ENCODE measurements at places on chromosomes 7 and 10.

DNA sequence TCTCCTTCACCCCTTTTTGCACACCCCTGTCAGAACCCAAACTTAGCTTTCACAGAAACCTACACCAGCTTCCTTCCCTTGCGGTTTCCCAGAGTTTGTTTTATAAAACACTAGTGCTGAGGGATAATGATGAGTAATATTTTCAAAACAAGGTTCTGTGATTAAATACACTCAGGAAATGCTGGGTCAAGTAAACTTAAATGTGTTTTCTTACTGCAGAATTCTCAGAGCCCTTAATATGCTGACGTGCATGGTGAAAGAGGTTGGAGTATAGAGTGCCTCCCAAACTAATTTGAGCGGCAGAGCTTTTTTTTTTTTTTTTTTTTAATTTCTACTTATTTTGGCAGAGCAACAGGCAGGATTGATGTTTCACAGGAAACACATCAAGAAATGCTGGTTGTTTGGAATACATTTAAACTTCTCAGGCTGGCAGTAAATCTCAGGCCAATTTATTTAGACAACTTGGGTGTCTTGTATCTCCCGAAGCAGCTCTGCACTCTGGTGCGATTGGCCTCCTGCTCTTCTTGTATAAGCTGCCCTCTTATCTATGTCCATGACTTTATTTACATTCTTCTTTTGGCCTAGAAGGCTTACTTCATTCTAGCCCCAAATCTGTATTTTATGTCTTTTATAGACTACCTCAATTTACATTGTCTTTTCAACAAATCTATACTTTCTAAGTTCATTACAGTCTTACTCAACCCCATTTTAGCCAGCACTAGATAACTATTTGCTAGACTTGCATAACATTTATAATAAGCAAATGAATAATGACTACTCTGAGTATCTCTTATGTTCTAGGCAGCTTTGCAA is 165.4 kb downstream of the BMPER start:
- DNase-seq: no peak

GRCh38 chr10:7405637-7406036 is 5.2 kb downstream of the SFMBT2 start:
- DNase-seq: no peak

- DNase-seq: no peak
These were observed 116.7 kb downstream of the SMURF1 start for GRCh38 chr7:99027241-99027640.

- DNase-seq: no peak
These were observed 150.4 kb downstream of the MAD1L1 start for GRCh38 chr7:2082139-2082998.

- DNase-seq: no peak
These were observed 139.6 kb upstream of the UNC5B start for GRCh38 chr10:71072823-71073210.

DNA sequence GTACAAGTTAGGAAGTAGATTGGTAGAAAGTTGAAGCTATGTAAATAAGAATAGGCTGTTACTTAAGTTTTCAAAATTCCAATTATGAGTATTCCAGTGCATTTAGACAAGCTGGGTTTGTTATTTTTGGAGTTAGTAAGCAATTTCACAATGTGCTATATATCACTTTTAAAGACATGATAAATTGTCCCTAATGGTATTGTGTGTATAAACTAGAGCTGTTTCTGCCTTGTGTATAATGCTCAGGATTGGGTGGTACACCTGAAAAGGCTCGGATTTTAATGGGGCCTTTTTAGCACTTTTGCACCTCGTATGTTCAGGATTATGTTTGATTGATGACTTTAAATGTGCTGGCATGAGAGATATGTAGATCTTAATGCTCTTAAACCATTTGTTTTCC is 175.8 kb downstream of the VTI1A start:
- no peak for DNase-seq
